ENCODE measurements at places on chromosomes 7 and 10.
A peak's percentile ranks its signal among the peaks of the same experiment; 100 is the strongest.

DNA sequence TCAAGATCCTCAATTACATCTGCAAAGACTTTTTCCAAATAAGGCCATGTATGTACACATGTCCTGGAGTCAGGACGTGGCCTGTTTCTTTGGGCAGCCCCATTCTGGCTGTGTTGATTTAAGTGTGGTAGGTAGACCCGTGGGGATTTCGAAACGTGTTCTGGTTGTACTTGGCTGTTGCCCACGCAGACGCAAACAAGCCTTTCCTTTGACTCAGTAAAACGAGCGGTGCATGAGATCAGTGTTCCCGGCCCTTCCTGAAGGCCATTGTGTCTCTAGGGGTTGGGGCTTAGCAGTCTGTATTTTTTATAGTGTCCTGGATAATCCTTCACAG lies 64.8 kb upstream of the DNAJB6 start:
- H3K36me3 ChIP-seq, result peaks cover 20% of the 10 kb centered on the region
- peak overlapping the region; percentile 85 for H3K27ac ChIP-seq
- H3K27me3 ChIP-seq, result no peaks in the 10 kb centered on the region
- DNase-seq, result peak; percentile 96
- peaks cover 34% of the 10 kb centered on the region for H3K4me1 ChIP-seq
- H3K4me3 ChIP-seq, result no peak overlapping the region

DNA sequence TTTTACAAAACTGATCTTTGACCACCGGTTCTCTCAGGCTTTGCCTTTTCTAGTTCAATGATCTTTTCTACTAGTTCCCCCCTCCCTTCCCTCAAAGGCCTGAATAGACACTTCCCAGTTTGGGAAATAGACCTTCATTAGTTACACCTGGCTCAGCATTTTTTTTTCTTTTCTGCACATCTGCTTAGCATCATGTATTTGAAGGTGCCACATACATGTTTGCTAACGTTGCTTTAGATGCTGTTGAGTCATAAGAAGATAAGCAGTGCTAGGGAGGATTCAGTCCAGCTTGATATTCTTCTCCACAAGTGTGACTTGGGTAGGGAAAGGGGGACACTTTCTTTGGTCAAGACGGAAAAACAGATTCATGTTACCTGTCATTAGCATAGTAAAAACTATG lies 78.3 kb downstream of the BICC1 start:
- H3K27ac ChIP-seq, result peak overlapping the region; percentile 46
- H3K36me3 ChIP-seq, result peaks cover 4% of the 10 kb centered on the region
- H3K27me3 ChIP-seq, result no peaks in the 10 kb centered on the region
- H3K4me1 ChIP-seq, result peaks cover 19% of the 10 kb centered on the region

- no peak for DNase-seq
- no peaks in the 10 kb centered on the region for H3K4me1 ChIP-seq
- H3K27ac ChIP-seq, result no peak overlapping the region
- no peaks in the 10 kb centered on the region for H3K36me3 ChIP-seq
Measured at GRCh38 chr10:16901106-16901505, 83.9 kb upstream of the RSU1 start.

DNA sequence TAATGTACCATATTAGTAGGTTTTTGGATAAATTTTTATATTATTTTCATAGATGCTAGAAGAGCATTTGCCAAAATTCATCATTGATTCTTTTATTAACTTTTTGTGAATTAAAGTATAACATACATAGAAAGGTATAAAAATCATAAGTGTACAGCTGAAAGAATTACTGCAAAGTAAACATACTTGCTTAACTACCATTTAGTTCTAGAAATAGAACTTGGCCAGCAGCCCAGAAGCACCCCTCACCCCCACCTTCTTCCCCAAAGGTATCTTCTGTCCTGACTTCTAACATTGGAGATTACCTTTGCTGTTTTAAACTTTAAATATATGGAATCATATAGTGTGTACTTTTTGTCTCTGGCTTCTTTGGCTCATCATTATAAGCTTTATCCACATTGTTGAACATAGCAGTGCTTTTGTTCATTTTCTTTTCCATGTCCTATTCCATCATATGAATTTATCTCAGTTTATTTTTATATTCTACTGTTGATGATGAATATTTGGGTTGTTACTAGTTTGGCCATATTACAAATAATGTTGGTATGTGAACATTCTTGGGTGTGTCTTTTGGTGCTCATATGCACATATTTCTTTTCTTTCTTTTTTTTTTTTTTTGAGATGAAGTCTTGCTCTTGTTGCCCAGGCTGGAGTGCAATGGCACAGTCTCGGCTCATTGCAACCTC lies 142.8 kb downstream of the ADK start:
- DNase-seq, result peak; percentile 85
- H3K4me3 ChIP-seq, result no peak overlapping the region
- H3K4me1 ChIP-seq, result peaks cover 31% of the 10 kb centered on the region
- no peaks in the 10 kb centered on the region for H3K27me3 ChIP-seq
- H3K27ac ChIP-seq, result peak overlapping the region; percentile 79

GRCh38 chr7:76356823-76357222 lies 2.0 kb downstream of the YWHAG start:
- H3K4me1 ChIP-seq, result peaks cover 19% of the 10 kb centered on the region
- H3K4me3 ChIP-seq, result peak overlapping the region; percentile 95
- peaks cover 16% of the 10 kb centered on the region for H3K36me3 ChIP-seq
- no peak for DNase-seq
- no peaks in the 10 kb centered on the region for H3K27me3 ChIP-seq

- no peak overlapping the region for H3K27ac ChIP-seq
- H3K36me3 ChIP-seq, result no peaks in the 10 kb centered on the region
- no peaks in the 10 kb centered on the region for H3K4me1 ChIP-seq
- no peak overlapping the region for H3K4me3 ChIP-seq
Measured at GRCh38 chr7:119219663-119220062, 995.2 kb downstream of the ANKRD7 start.

- no peak overlapping the region for H3K27ac ChIP-seq
- H3K4me3 ChIP-seq, result no peak overlapping the region
- no peaks in the 10 kb centered on the region for H3K27me3 ChIP-seq
- H3K36me3 ChIP-seq, result no peaks in the 10 kb centered on the region
- DNase-seq, result no peak
Measured at GRCh38 chr10:92506336-92506735, 67.6 kb downstream of the IDE start.

DNA sequence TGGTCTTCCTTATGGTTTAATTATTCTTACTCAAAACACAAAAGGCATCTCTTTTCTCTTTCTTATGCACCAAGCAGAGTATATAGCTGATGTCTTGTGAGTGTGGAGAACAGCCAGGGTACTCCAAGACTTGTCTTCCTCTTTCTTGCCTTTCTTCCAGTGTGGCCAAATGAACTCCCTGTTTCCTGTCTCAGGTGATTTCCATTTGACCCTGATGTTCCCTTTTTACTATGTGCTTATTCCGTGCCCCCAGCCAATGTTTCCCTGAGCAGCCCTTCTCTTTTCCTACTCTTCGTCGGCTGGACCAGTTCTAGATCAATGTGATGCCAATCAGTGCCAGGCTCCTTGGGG lies 12.6 kb downstream of the OR9A4 start:
- no peaks in the 10 kb centered on the region for H3K27me3 ChIP-seq
- DNase-seq, result no peak
- H3K27ac ChIP-seq, result no peak overlapping the region
- no peaks in the 10 kb centered on the region for H3K36me3 ChIP-seq

- no peaks in the 10 kb centered on the region for H3K36me3 ChIP-seq
- no peak overlapping the region for H3K4me3 ChIP-seq
- no peaks in the 10 kb centered on the region for H3K27me3 ChIP-seq
- H3K4me1 ChIP-seq, result no peaks in the 10 kb centered on the region
Measured at GRCh38 chr10:14613588-14613920, 161.1 kb downstream of the FAM107B start.

DNA sequence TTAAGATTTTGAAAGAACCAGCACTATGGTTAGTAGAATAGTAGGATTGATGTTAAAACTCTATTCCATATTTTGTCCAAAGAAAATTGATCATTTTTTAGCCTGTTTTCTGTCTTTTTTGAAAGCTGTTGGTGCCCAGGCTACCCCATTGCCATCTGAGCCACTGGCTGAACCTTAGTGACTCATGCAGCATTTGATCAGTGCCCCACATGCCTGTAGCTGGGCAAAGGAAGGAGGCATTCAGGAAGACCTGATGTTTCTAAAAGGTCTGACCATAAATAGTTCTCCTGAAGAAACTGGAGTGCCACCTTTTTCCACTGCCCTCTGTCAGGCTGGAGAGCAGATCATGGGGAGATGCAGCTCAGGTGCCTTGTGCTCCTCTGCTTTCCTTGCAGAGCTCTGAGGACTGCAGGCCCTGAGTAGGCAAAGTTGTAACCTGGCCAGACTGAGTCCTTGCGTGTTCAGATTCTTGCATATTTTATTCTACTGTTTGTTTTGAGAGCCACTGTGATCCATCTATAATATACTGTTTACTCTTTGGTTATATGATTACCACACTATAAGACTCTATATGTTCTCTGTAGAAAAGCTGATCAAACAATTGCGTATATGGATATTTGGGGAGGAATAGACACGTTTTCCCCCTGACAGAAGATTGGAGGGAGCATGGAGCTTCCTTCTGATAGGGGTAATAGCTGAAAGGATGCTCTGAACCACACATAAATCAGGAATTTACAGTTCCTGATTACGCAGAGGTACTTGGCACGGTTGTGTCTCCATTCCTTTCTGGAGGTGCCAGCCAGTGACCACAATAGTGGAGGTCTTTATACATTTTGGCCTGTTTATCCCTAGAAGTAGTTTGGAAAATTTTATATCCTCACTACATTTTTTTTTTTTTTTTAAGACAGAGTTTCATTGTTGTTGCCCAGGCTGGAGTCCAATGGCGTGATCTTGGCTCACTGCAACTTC lies 48.9 kb upstream of the GJD4 start:
- H3K4me3 ChIP-seq, result no peak overlapping the region
- peak; percentile 77 for DNase-seq
- no peaks in the 10 kb centered on the region for H3K27me3 ChIP-seq
- H3K4me1 ChIP-seq, result peaks cover 26% of the 10 kb centered on the region
- H3K36me3 ChIP-seq, result no peaks in the 10 kb centered on the region

- H3K4me3 ChIP-seq, result no peak overlapping the region
- DNase-seq, result no peak
- H3K27ac ChIP-seq, result no peak overlapping the region
- H3K27me3 ChIP-seq, result no peaks in the 10 kb centered on the region
- no peaks in the 10 kb centered on the region for H3K4me1 ChIP-seq
Measured at GRCh38 chr7:98526059-98526458, 91.0 kb upstream of the NPTX2 start.

DNA sequence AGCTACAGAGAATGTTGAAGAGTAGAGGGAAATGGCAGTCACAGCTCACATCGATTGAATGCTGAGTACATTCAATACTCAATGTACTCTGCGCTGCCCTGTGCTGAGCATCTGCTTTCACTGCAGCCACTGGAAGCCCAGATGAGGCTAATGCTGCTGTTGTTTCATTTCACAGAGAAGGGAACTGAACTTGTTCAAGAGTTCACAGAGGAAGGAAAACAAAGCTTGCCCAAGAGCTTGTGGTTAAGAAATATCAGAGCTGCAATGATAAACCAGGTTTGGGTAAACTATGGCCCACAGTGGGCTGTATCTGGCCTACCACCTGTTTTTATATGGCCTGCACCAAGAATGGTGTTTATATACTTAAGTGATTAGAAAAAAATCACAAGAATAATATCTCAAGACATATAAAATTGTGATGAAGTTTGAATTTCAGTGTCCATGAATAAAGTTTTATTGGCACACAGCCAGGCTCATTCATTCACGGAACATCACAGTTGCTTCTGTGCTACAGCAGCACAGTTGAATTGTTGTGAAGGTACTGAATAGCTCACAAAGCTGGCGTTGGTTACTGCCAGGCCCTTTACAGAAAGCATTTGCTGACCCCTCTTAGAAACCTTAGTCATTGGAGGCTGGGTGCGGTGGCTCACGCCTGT lies 64.1 kb downstream of the CFAP58 start:
- H3K36me3 ChIP-seq, result no peaks in the 10 kb centered on the region
- H3K4me1 ChIP-seq, result no peaks in the 10 kb centered on the region
- no peaks in the 10 kb centered on the region for H3K27me3 ChIP-seq
- DNase-seq, result peak; percentile 4

DNA sequence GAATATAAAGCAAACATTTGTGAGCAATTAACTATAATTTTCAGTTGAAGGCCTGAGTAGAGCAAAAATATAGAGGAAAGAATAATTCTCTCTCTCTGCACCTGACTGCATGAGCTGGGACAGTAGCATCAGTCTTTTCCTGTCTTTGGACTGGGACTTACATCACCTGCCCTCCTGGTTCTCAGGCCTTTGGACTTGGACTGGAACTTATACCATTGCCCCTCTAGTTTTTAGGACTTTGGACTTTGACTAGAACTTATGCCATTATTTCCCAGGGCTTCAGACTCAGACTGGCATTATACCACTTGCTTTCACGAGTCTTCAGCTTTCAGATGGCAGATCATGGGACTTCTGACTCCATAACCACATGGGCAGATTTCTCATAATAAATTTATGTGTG lies 81.0 kb upstream of the SLC25A13 start:
- no peaks in the 10 kb centered on the region for H3K27me3 ChIP-seq
- no peak overlapping the region for H3K27ac ChIP-seq
- no peaks in the 10 kb centered on the region for H3K4me1 ChIP-seq
- H3K36me3 ChIP-seq, result no peaks in the 10 kb centered on the region
- no peak overlapping the region for H3K4me3 ChIP-seq

- H3K27ac ChIP-seq, result no peak overlapping the region
- DNase-seq, result no peak
- H3K36me3 ChIP-seq, result peaks cover 61% of the 10 kb centered on the region
- H3K4me1 ChIP-seq, result no peaks in the 10 kb centered on the region
Measured at GRCh38 chr7:87199241-87199640, 20.3 kb downstream of the TMEM243 start.

DNA sequence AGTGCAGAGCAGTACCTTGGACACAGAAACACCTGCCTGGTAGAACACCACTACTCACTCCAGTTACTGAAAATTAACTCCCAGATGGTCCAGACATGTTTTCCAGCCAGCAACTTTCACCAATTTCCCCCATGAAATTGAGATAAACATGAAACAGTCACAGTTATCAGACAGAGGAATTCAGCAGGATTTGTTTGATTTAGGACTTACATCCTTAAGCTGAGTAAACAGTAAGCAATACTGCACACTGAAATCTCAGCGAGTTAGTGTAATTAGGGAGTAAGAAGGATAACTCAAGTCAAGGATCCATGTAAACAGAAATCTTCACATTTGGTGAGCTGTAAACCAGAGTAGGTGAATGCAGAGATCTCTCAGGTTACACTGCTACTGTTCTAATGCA lies 353.5 kb downstream of the ELMO1 start:
- no peaks in the 10 kb centered on the region for H3K36me3 ChIP-seq
- H3K4me3 ChIP-seq, result no peak overlapping the region
- H3K27me3 ChIP-seq, result no peaks in the 10 kb centered on the region
- H3K27ac ChIP-seq, result no peak overlapping the region

All from astrocyte (in vitro differentiated cells and primary cell).